ENCODE measurements at places on chromosomes 3 and 15.

DNA sequence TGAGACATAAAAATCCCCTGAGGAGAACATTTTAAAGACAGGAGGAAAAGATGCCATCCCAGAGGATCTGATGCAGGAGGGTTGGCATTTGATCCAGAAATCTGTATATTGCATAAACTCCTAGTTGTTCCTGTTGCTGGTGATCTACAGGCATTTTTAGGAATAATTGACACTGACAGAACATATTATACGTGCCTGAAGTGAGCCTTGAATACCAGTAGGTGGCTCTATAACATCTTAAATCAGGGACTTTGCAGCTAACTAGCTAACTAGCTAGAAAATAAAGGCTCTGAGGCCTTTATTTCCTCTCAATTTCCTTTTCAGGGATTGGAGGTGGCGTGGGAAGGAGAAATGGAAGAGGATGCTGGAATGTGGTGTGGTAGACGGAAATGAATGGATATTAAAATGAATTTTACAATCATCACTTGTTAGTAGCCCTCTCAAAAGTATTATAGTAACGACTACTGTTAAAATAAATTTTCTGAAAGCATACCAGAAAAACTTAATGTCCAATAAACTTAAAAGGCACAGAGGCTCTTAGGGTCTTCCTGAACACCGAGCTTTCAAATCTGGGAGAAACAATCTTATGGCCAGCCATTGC lies 73.8 kb upstream of the ZBED2 start:
- DNase-seq: no peak

- DNase-seq: no peak
Observed at GRCh38 chr3:189108067-189108466, 63.7 kb upstream of the TPRG1 start.

GRCh38 chr3:101638261-101638745 lies 38.6 kb downstream of the ZBTB11 start:
- no peak for DNase-seq

- no peak for DNase-seq
Observed at GRCh38 chr3:45562027-45562426, 32.5 kb upstream of the LIMD1 start.

All from Calu3 (cell line).